Glutamatergic neuron (in vitro differentiated cells): ENCODE measurements at places on chromosomes 1 and 21. TPM values are rescaled to one million over a fixed set of nuclear protein-coding genes. Genes with fewer than 3 reads are reported as not detected.

CCDC30 gene
- 3.0 TPM for total RNA-seq

OR2L13 gene
- total RNA-seq, result not detected

SDF4 gene
- 89.2 TPM for total RNA-seq

GNB1 gene
- 734 TPM for total RNA-seq

TTC34 gene
- total RNA-seq, result 0.74 TPM

MUTYH gene
- 33.7 TPM for total RNA-seq

C1orf185 gene
- not detected for total RNA-seq

FUCA1 gene
- 8.8 TPM for total RNA-seq

SLC16A4 gene
- 4.4 TPM for total RNA-seq

CYP4B1 gene
- not detected for total RNA-seq

VHLL gene
- not detected for total RNA-seq

FAM72C gene
- 0.22 TPM for total RNA-seq

OR6N1 gene
- not detected for total RNA-seq

PLXNA2 gene
- 66.0 TPM for total RNA-seq

CD2 gene
- not detected for total RNA-seq

PSMB4 gene
- total RNA-seq, result 234 TPM

C1QB gene
- total RNA-seq, result not detected

OBSCN gene
- 25.7 TPM for total RNA-seq

FCRL3 gene
- not detected for total RNA-seq

TNNI3K gene
- not detected for total RNA-seq

VCAM1 gene
- total RNA-seq, result 0.98 TPM

IL24 gene
- not detected for total RNA-seq

SLC19A1 gene
- total RNA-seq, result 53.3 TPM

GUCA2A gene
- total RNA-seq, result not detected

FAM43B gene
- total RNA-seq, result not detected

KCNJ6 gene
- total RNA-seq, result 80.5 TPM

LCE2B gene
- total RNA-seq, result not detected

LRRC53 gene
- 0.42 TPM for total RNA-seq

C1orf167 gene
- total RNA-seq, result not detected

SHISAL2A gene
- total RNA-seq, result not detected

ZNF648 gene
- not detected for total RNA-seq

ZMYND12 gene
- total RNA-seq, result 0.49 TPM

IL23R gene
- total RNA-seq, result not detected

ARHGEF10L gene
- 89.8 TPM for total RNA-seq

PGM1 gene
- total RNA-seq, result 3.6 TPM

CFAP45 gene
- total RNA-seq, result 0.49 TPM

MRPS21 gene
- total RNA-seq, result 115 TPM

PDC gene
- not detected for total RNA-seq

CLCA4 gene
- total RNA-seq, result not detected

C4BPB gene
- total RNA-seq, result not detected

TLCD4 gene
- 0.10 TPM for total RNA-seq
